ENCODE measurements at places on chromosomes 5 and 9. TPM values are rescaled to one million over a fixed set of nuclear protein-coding genes. Genes with fewer than 3 reads are reported as not detected.
A peak's percentile ranks its signal among the peaks of the same experiment; 100 is the strongest.

- DNase-seq = no peak
Measured at GRCh38 chr5:157069949-157070348, 11.0 kb upstream of the HAVCR1 start.

GRCh38 chr9:107487521-107488374, 1.8 kb downstream of the KLF4 start:
- DNase-seq = no peak

GRCh38 chr5:44546286-44546685, 157.1 kb upstream of the FGF10 start:
- DNase-seq = no peak

GRCh38 chr9:86406366-86406765, 52.2 kb upstream of the TUT7 start:
- no peak for DNase-seq

DNA sequence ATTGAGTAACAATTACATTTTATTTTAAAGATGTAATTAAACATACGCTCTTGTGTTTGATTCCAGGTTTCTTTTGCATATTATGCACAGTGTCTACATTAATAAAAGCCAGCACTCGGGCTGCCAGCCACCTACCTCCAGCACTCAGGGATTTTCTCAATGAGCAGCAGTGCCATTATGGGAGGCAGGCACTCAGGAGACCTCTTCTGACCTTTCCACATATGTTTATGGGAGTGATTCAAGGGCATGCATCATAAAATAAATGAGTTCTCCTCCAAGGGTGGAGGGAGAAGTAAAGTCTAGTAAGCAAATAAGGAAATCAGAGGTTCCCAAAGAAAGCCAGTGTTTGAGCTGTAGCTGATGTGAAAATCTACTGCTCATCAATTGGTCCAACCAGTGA, 119.8 kb upstream of the IRX2 start:
- no peak for DNase-seq

DNA sequence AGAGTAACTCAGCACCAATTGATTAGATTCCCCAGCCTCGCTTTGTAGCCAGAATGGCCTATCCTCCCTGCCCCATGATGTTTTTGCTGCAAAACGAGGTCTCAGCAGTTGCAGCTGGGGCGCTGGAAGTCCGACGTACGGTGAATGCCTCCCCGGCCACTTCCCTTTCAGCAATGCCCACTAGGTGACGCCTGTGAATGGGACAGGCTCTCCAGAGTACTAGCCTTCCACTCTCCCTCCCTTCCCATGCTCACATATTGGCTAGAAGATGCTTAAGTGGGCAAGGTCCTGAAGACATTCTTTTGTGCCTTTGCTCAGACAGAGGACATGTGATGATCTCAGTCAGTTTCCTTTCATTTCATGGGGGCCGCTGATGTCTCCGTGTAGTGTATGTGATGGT, 50.8 kb downstream of the DMRT2 start:
- DNase-seq = no peak

GRCh38 chr9:33921967-33922895, 105.3 kb downstream of the UBE2R2 start:
- no peak for DNase-seq

DNA sequence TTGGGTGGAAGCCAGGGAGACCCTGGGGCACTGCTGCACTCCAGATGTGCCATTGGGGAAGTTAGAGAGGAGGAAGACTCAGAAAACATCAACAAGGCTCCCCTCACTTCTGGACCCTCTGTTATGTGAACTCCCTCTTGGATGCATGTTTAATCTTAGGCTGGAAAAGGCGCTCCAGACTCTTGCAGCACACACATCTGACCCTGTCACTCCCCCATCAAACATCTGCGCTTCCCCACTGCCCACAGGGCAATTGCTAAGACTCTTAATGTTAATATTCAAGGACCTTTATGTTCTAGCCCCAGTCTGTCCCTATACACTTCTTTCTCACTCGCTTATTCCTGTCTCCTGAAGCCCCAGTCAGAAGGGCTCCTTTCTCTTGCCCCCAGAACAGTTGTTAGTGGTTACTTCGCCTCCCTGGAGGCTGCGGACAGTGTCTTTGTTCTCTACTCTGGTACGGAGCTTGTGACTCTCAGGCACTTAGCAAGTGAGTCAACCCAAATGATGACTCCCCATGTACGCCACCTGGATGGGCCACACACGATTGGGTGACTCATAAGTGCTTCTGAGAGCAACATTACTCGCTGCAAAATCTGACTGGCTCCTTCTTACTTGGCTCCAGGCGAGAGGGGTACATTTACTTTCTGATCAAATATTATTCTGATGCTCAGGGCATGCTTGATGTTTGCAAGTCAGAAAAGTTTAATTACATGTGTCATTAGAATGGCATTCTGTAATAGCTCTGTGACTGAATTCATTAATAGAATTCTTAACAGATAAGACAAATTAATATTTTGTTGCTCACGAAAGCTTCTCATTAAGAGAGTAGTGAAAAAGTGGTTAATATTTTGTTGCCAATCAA, 193.6 kb downstream of the HSPA4 start:
- peak; percentile 35 for DNase-seq

DNA sequence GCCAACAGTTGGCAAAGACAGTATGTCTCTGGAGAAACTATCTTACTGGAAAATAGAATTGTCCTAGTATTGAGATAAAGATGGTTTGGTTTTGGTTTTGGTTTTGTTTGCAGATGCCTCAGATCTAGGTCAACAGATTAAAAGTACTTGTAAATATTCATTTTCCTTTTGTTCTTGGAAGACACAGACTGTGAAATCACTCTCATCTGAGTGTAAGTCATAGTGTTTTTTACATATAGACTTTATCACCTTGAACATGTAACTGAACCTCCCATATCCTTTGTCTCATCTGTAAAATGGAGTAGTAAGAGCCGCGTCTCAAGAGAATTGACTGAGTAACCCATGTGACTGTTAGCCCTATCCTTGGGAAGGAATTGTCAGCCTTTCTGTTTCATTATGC, 34.3 kb downstream of the MAP3K1 start:
- no peak for DNase-seq

DNA sequence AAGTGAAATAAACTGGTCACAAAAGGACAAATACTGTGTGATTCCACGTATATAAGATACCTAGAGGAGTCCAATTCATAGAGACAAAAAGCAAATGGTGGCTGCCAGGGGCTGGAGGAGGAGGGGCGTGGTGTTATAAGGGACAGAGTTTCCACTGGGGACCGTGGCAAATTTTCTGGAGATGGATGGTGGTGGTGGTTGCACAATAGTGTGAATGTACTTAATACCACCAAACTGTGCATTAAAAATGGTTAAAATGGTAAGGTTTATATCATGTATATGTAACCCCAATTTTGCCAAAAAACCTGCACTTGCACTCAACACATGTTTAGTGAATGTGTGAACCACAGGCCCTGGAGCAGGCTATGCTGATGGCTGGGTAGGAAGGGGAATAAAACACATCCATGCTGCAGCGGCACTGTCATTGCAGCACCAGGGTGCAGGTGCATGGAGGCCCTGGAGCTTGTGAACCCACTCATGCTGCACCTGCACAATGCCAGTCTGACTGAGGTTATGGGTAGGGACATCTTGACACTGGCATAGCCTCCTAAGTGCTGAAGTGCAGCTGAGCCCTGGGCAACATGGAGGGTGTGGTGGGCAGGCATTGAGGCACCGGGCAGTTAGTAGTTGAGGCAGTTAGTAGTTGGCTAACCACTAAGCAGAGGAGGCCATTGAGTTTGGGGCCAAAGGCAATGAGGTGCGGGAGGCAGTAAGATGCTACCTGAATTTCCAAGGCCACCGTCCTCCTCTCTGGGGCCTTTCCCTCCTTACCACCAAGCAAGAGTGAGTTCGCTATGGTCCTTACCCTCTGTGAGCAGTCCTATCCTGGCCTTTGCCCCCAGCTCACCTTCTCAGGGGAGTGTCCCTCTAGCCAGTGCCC, 3.5 kb upstream of the PHF2 start:
- DNase-seq = no peak

DNA sequence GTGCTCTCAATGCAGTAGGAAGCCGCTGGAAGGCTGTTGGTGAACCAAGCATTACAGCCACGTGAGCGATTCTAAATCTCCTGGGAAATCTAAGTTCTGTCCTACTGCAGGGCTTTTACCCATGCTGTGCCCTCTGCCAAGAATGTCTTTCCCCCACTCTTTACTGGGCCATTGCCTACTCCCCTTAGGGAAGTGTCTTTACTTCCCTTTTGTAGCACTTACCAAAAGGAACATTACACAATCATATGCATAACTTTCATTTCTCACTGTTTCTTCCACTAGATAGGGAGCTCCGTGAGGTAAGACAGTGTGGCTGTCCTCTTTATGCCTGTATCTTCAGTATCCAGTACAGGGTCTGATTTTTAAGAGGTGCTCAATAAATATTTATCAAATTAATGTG, 241.7 kb upstream of the NR4A3 start:
- DNase-seq = no peak

DNA sequence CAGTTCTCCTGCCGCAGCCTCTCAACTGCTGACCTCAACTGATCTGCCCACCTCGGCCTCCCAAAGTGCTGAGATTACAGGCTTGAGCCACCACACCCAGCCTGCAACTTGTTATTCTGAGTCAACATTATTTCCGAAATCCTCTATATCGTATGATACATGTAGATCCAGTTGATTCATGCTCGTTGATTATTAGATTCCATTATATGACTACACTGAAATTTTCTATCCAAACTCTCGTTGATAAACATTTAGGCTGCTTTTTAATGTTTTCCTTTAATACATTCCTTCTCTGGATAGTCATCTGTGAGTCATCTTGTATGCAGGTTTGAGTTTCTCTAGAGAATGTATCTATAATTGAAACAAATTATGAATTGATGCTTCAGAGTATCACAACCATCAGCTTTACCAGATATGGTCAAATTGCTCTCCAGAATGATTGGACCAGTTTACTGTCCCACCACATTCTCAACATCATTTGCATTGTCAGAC, 4.1 kb downstream of the CDK7 start:
- DNase-seq = no peak

- no peak for DNase-seq
Measured at GRCh38 chr5:143147902-143148301, 255.6 kb downstream of the NR3C1 start.

DNA sequence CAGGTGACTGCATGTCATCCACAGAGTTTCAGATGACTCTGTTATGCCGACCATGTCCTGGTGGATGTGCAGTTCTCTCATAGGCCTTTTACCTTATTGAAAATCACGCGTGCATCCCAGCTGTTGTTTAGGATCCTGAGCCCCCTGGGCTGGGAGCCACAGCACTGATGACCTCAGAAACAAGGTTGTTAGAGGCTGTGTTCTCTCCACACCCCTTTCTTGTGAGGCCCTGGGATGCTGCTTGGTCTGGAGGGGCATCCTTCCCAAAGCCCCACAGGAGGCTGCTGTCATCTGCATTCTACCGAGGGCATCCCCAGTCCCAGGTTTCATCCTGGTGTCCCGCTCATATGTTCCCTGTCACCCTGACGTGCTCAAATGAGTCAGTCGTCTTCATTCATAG, 76.5 kb upstream of the IRX4 start:
- no peak for DNase-seq

GRCh38 chr5:1201327-1202025, at the start of gene SLC6A19:
TSS of gene SLC6A19 (plus strand) at chr5:1201595. CDS start at chr5:1201651, 56 bp downstream.
- no peak for DNase-seq

DNA sequence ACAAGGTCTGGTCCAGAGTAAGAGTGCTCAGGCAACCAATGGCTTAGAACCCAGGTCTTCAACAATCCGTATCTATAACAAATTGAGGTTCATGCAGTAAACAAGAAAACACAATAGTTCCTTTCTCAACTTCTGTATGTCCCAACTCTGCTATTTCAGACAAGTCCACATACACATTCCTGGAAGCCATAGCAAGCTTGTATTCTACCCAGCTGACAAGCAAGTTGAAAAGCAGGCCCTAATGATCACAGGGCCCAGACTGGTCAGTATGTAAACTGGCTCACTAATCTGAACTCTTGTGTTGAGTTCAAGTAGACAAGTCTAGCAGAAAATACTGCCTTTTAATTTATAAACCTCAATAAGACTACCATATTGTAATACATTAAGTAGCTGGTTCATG, 26.9 kb downstream of the FNIP1 start:
- DNase-seq = no peak

- DNase-seq = no peak
Measured at GRCh38 chr5:17255471-17256021, 38.1 kb downstream of the BASP1 start.

GRCh38 chr5:125154301-125155110, 408.1 kb upstream of the ZNF608 start:
- DNase-seq = no peak

GRCh38 chr9:80995759-80996158, 693.6 kb downstream of the TLE1 start:
- no peak for DNase-seq

DNA sequence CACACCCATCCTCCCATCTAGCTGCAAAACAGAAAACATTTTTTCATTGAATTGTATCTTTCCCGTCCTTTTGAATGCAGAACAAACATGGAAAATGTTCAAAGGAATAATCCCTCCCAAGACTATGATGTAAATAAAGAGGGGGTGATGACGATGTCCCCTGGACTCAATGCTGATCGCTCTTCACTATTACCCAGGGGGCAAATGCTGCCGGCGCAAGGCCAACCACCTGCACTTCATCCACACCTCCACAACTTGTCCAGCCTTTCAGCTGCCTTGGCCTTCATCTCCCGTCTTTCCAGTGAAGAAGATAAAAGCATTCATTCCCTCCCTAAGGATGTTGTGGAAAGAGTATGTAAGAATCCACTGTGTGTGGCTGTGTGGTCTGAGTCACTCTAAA, 240.3 kb downstream of the AGTPBP1 start:
- DNase-seq = no peak

GRCh38 chr5:85591311-85591710, 1026.4 kb upstream of the COX7C start:
- DNase-seq = no peak

DNA sequence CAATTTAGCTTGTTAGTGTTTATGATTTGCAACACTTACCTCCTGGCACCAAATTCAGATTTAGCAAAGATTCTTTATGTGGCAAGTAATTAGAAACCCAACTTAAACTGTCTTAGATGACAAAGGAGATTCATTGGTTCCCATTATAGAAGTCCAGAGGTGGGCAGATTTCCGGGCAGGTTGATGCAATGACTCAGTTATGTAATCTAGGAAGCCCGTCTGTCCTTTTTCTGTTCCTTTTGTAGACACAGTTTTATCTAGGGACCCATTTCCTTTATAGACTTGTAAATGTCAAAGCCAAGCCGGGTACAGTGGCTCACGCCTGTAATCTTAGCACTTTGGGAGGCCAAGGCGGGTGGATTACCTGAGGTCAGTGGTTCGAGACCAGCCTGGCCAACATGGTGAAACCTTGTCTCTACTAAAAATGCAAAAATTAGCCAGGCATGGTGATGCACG, 20.3 kb upstream of the ANKRD33B start:
- no peak for DNase-seq

- DNase-seq = no peak
Measured at GRCh38 chr9:26567976-26568375, 324.6 kb downstream of the CAAP1 start.

GRCh38 chr9:88502552-88503034, 32.4 kb upstream of the NXNL2 start:
- DNase-seq = no peak

RLN2 gene
- total RNA-seq = not detected

HBEGF gene
- 12.6 TPM for total RNA-seq

UHRF2 gene
- total RNA-seq = 55.4 TPM

BAAT gene
- total RNA-seq = under 0.01 TPM

ACOT12 gene
- total RNA-seq = 1.6 TPM

SLC36A3 gene
- total RNA-seq = not detected

PAEP gene
- total RNA-seq = not detected

SLC31A1 gene
- total RNA-seq = 7.3 TPM

ARSI gene
- 0.41 TPM for total RNA-seq

CATSPER3 gene
- total RNA-seq = 0.82 TPM

PKD2L2 gene
- not detected for total RNA-seq

PARP8 gene
- 48.5 TPM for total RNA-seq

MEIKIN gene
- not detected for total RNA-seq

All from frontal cortex (tissue), 4 donors.